ENCODE measurements at places on chromosomes 3 and 15.

DNA sequence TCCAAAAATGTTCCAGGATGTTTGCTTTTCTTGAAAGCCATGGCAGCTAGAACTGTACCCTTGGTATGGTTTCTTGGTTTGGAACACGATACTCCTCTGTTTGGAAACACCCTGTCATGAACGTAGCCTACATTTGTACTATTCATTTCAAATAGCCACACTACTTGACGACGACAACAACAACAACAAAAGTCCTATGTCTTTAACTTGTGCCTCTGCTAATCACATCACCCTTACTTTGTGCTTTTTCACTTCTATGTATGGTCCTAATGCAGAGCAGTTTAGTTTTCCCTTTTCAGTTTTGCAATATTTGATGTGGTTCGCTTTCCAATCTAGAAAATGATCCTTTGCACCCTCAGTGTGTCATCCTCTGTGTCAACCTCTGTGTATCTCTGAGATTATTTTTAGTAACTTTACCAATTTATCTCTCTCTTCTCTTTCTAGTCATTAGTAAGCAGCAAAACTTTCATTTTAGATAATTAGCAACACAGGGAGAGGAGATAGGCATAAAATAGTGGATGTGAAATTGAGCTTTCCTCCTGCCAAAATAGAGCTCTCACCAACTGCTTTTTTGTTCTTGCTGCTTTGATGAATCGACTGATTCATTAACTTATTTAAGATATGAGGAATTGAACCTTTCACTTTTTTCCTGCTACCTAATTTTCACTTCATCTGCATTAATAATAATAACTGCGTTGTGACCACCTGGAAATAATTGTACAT, 44.1 kb upstream of the TP63 start:
- no peak for DNase-seq

DNA sequence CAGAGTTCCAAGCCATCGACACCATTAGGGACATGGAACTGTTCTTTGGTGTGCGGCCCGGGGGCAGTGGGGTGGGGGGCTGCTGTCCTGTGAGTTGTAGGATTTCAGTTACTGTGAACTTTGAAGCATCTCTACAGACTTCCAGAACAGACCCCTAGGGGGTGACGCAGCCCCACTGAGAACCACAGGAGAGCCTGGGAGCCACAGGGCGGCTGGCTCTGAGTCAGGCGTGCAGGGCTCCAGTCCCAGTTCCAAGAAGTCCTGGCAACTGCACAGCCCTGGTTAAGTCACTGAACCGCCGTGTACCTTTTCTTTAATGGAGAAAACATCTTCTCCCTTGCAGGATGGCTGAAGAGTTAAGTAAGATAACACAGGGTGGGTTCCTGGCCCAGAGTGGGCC, 23.5 kb upstream of the LRTM1 start:
- DNase-seq = no peak

DNA sequence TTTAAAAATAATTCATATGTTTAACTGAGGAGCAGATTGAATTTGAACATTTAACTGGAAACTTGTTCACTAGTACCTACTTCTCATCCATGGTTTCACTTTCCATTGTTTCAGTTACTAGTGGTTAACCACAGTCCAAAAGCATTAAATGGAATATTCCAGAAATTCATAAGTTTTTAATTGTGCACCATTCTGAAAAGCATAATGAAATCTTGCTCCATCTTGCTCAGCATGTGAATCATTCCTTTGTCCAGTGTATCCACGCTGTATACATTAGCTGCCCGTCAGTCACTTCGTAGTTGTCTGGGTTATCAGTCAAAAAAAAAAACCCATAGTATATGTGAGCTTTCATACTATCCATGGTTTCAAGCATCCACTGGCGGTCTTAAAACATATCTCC, 217.6 kb downstream of the TPRG1 start:
- no peak for DNase-seq

DNA sequence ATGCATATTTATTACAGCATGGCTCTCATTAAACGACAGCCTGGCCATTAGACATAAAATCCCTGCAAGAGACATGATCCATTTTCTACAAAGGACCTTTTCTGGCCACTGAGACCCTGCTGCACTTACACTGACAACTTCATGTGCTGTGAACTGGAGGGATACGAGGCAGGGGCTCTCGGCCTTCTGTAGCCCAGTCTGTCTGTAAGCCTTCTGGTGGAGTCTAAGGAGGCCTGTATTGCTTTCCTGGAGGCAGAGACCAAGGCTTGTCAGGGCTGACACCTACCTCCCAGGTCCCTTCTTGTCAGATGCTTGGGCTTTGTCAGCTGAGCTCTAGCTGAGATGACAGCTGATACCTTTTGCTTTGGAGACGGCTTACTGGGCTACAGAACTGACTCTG, 776.9 kb upstream of the ARPP21 start:
- no peak for DNase-seq

DNA sequence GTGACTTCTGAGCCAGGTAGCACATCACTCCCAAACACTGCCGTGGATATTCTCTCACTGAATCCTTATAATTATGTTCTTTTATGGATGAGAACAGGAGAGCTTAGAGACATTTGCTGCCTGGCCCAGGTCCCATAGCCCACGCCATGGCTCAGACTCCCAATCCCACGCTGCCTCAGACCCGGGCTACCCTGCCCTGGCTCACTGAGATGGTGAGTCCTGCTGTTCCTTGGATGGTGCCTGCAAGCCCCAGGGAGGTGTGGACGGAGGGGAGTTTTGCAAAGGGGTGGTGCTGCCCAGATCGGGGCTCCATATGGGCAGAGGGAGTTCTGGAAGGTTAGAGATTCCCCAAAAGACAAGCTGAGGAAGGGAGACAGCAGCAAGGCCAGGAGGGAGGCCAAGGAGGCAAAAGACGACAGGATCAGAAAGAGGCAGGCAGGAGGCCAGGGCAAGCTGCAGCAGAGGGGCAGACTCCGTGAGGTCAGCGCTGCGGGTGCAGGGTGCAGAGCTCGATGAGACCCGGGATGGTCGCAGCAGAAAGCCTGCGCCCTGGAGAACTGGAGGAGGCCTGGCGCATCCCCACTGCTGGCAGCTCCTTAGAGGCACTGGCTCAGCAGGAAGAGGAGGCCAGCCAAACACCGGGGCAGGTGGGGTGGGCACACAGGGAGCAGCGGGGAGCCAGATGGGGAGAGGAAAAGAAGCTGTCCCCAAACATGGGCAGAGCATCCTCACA, 95.7 kb upstream of the ALDH1A3 start:
- DNase-seq = no peak

DNA sequence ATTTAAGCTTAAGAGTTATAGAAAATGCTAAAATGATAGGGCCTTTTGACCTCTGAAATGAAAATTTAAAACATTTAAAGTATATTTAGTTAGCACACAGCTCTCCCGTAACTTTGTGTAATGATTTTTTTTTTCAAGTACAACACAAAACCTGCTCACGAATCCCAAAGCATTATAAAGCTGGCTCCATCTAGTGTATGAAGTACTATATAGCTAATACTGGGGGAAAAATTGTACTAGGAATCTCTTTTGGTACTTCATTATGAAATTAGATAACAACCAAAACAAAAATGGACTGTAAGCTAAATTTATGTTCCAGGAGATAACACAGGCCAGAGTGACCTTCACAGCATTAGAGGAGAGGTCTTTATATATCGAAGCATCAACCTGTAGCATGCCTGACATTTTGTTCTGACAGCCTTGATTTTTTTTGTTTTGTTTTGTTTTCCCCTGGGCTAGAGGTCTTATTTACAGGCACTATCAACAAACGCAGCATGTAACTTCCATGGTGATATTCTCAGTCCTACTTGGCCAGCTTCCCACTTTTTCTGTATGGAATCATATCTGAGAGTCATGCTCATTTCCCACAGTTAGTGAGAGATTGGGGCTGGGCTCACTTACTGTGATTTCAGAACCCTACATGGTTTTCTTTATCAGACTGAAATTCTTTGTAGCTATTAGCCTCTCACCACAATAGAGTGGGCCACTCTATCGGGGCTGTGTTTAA, 116.3 kb downstream of the MITF start:
- DNase-seq = no peak

DNA sequence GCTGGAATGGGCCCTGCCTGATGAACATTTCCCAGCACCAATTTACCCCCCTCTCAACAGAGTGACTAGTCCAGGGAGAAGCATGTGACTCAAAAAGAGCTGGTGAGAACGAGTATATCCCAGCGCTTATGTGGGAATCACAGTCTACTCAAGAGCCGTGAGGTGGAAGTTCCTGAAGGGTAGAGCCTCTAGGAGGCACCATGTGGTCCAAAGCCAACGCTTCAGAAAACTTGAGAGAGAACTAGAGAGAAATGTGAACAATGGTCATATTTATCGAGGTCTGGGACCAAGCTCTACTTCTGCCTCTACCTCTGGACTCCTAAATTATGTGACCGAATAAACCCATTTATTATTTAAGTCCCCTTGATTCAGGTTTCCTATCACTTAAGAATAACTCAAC, 111.0 kb upstream of the RAP2B start:
- no peak for DNase-seq
